ENCODE measurements at places on chromosomes 5 and 9. TPM values are rescaled to one million over a fixed set of nuclear protein-coding genes. Genes with fewer than 3 reads are reported as not detected.

EIF4E1B gene
- polyA plus RNA-seq = not detected

TLR4 gene
- 8.7 TPM for polyA plus RNA-seq

- DNase-seq = no peak
These were observed 91.4 kb downstream of the ADAMTS12 start for GRCh38 chr5:33800241-33800950.

GRCh38 chr9:119537138-119537537 is 167.9 kb upstream of the BRINP1 start:
- no peak for DNase-seq

BDP1 gene
- 34.6 TPM for polyA plus RNA-seq

- DNase-seq = no peak
These were observed 420.6 kb downstream of the CTNND2 start for GRCh38 chr5:11483630-11484029.

SEMA4D gene
- polyA plus RNA-seq = 48.5 TPM

MYMK gene
- polyA plus RNA-seq = not detected

GRCh38 chr9:9893837-9894236 is 719.0 kb downstream of the PTPRD start:
- DNase-seq = no peak

DNA sequence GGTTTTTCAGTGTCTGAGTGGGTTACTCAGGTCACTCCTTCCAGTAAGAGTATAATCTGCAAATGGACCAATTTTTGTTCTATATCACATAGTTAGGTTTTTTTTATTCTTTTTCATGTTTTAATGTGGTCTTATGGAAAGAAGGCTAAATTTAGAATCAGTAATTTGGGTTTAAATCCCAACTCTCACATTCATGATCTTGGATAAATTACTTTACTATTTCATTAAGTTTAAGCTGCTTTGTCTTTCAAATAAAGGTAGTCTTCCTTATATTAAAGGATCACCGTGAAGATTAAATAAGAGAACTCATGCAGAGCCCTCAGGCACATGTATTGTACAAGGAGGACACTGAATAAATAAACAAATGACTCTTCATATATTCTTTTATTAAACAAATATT is 234.7 kb downstream of the SGCD start:
- no peak for DNase-seq

- DNase-seq = no peak
These were observed 3.1 kb upstream of the ZNF474 start for GRCh38 chr5:122126177-122126755.

- no peak for DNase-seq
These were observed 104.1 kb downstream of the ROR2 start for GRCh38 chr9:91845879-91846278.

GRCh38 chr9:13281356-13282016 is 2.0 kb upstream of the MPDZ start:
- DNase-seq = no peak

DNA sequence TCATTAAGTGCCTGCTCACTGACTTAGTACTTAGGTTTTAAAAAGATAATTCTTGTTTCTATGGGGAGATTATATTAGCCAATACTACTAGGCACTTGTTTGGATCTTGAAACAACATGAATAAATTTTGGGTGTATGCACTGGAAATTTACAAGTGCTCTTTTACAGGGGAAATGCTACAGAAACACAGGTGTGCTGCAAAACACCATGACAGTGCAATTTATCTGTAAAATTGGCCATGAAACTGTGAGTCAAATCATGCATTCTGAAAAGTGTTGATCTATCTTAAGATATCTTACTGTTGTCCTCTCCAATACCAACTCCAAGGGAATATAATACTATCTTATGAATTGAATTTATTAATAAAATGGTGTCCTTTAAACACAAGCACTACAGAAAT is 12.1 kb upstream of the PCDHB1 start:
- DNase-seq = no peak

OTP gene
- not detected for polyA plus RNA-seq

DNA sequence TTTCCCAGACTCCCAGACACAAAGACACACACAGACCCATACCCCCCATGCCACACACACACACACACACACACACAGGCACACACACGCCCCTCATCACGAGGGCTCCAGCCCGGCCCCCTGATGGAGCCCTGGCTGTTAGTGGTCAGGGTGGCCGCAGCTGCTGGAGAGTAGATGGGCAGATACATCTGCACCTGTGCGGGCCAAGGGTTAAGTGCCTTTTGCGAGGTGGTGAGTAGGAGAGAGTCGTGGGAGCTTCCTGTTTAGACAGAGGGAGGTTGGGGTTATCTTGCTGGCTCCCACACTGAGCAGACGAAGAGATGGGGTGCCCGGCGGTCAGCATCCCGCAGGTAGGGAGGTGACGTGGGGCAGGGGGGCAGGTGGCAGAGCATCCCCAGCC is 8.2 kb downstream of the PRRX2 start:
- DNase-seq = no peak

DNAI1 gene
- polyA plus RNA-seq = 4.4 TPM

DNA sequence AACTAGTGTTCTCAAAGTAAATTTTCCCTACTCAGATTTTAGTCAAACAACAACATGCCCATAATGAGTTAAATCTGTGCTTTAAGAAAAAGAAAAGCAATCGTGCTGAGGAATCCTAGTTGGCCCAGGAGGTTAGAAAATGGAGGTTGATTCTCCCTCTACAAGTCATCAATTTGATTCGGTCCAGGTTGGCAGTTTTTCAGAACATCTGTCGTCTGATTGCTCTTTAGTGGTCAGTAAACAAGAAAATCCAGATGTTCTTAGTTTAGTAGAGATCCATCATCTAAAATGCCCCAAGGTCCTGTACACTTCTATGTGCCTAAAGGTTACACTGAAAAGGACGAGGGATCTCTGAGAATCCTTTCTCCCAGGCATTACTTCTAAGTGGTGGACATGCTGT is 659.2 kb downstream of the MTRR start:
- no peak for DNase-seq

- no peak for DNase-seq
These were observed 187.9 kb downstream of the EBF1 start for GRCh38 chr5:158911693-158912363.

DNA sequence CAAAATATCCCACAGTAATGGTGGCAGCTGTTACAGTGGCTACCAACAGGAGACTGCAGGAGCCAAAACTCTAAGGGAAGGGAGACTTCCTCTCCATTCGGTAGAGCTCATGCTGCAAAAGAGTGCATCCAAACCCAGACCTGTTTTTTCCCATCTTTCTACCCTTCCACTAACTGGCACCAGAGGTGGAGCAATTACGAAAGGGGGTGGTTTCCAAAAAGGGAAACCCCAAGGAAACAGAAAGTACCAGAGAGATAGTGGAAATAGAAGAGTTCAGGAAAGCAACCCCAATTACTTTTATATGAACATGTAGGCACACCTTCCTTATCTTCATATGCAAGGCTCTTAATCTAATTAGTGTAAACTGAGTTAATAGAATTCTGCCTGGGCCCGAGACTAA is 7.3 kb upstream of the WDR41 start:
- DNase-seq = no peak

DNA sequence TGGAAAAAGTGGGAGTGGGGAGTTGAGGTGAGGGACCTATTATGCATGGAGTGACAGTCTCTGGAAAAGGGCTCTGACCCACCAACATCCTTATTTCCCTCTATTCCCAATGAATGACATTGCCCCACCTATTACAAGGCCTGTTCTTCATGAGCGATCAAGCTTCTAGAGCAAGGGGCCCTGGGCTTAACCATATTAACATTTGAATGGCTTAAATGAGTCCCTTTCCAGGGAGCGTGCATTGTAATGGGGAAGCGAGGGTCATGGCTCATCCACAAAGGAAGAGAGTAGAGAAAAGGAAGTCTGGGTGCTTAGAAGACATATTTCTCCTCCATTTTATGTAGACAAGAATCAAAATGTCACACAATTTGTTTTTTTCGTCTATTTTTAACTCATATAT is 255.5 kb downstream of the CAAP1 start:
- no peak for DNase-seq

SPATA31C1 gene
- polyA plus RNA-seq = 0.55 TPM

DNA sequence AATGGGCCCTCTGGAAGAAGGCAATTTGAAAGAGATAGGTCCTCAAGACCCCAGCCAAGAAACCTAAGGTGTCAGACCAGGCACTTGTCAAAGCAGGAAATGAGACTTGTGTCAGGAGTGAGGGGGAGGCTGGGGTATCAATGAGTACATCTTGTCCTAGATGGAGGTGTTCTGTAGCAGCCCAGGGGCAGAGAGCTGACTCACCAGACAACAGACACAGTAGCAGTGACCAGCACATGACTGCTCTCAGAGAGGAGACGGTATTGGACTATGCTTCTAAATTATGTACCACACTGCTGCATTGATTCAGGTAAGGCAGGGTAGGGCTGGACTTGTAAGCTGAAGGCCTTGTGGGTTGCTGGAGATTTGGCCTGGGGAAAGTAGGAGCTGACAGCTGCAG is 551.2 kb upstream of the KLF4 start:
- no peak for DNase-seq

DNA sequence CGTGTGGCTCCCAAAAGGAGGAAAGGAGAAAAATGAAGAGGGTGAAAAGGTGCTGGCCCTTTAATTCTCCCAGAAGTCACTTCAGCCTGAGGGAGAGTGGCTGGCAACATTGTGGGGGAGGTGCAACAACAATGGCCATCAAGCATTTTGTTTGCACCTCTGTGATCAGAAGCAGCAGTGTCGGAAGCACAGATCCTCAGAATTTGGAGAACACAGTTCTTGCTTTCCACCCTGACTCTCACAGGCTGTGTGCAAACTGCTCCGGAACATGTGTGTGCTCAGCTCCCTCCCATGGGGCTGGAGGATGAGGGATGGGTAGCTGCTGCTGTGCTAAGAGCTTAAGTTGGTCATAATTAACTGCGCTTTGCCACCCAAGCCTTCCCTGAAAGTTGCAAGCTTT is 127.1 kb downstream of the DPYSL3 start:
- no peak for DNase-seq

DNA sequence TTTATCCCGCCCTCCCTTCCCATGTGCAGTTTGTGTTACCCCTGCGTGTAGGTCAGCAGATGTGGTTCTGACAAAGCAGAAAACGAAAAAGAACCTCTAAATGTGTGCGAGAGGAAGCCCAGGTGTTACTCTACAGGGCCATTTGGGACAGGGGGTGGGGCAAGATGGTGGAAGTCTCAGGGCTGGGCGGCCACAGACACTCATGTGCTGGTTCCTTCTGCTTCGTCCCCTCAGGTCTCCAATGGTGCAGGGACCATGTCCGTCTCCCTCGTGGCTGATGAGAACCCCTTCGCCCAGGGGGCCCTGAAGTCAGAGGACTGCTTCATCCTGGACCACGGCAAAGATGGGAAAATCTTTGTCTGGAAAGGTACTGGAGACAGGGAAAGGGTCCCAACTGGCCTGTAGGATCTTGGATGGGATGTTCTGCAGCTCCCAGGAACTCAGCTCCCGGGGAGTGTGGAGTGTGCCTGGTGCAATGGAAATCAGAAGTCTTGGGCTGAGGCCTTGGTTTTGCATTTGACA is 49.0 kb downstream of the GSN start:
- DNase-seq = no peak

DNA sequence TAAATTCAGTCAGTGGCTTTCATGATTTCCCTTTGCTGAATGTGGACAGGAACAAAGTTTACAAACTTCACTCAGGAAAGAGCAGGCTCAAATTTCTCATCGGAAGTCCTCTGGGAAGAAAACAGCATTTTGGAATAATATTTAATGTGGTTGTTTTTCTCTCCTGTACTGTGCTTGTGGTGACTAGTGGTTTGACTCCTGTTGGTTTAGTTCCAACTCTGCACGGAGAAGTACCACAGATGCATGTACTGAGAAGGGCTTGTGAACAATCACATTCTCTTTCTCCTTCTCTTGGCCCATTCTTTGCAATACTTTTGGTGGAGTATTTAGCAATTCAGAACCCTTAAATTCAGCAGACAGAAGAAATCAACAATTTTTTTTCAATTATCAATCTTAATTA is 13.3 kb downstream of the MPDZ start:
- DNase-seq = no peak

DNA sequence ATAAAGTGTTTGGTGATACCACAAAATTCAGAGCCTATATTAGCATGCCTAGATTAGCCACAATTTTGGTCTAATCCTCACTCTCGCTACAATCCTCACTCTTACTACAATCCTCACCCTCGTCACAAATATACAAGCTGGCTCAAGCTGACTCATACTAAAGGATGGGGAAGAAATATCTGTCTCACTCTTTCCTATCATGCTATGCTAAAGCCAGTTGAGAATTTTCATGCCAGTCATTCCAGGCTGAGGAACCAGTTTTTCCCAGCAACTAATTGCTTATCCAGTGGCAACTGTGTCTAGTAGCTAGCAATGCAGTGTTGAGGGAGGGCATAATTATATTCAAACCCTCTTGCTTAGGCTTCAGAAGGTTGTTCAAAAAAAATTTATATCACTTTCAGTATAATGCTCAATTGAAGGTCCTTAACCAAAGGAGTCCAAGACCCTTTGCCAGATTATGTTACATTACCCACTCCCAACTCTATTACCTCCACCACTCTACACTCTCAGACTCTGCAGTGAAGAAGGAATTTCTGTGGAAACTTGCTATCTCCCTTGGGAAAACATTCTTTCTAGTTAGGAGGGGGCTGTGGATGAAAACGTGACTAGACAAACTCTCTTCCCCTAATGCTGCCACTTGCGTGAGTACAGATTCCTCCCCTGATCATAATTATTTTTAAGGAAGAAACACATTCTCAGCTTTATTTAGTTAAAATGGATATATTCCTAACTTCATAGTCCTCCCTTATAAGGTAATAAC is 810.3 kb upstream of the ACO1 start:
- DNase-seq = no peak

SMIM33 gene
- 0.12 TPM for polyA plus RNA-seq

- DNase-seq = no peak
These were observed 68.8 kb downstream of the C9orf50 start for GRCh38 chr9:129552064-129552463.

SPINK7 gene
- 0.13 TPM for polyA plus RNA-seq

DNA sequence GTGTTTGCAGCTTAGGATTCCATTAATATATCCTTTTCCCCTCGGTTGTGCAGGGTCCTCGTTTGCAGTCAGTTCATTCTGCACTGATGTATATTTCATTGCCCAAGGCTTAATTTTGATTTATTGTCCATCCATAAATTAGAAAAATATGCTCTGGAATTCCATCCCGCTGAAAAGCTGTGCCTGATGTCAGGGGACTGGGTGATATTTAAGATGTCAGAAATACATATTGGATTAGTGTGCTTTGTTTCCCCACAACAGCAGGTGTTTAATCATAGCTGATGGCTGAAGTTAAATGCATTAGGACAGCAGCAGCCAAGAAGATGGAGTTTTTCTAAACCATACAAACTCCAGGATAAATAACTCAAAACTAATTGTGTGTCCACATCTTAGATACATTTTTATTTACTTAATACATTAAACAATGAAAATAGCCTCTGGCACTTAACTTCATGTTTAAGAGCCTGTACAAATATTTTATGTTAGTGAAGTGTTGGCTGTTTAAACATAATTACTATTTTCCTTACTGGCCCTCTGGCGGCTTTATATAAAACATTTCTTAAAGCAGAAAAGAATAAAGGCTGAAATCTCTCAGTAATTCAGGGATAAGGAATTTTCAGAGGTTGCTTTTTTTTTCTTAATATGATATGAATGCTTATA is 170.4 kb upstream of the TBCA start:
- no peak for DNase-seq
